ENCODE measurements at places on chromosomes 13 and 19.

DNA sequence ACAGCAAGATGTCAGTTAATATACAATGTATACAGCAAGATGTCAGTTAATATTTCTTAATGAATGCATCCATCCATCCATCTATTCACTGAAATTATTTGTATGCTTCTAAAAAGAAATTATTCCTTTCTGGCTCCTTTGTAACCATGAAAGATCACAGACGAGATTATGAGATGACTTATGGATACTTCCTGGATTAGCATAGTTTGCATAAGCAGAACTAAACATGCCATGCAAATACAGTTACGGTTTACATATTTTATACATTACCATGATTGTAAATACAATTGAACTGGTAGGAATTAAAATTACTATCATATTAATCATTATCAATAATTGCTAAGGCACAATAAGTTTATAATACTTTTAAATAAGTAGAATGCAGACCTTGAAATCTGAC lies 32.7 kb downstream of the NALCN start:
- no peak for DNase-seq

DNA sequence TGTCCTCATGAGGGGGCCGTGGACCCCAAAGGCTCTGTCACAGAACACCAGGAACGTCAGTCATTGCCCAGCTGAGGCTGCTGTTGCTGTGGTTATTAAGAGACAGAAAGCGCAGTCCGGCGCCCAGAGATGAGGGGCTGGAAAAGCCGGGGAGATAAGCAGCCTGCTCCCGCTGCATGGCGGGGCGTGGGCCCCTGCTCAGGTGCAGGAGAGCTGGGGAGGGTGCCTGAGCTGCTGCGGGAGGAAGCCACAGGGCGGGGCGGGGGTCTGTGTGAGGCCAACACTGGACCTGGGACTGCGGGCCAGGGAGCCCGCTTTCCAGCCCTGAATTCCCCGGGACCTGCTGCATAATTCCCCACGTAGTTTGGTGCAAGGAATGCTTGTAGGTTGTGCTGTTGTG lies 11.3 kb downstream of the SOX1 start:
- peak; percentile 71 for DNase-seq

DNA sequence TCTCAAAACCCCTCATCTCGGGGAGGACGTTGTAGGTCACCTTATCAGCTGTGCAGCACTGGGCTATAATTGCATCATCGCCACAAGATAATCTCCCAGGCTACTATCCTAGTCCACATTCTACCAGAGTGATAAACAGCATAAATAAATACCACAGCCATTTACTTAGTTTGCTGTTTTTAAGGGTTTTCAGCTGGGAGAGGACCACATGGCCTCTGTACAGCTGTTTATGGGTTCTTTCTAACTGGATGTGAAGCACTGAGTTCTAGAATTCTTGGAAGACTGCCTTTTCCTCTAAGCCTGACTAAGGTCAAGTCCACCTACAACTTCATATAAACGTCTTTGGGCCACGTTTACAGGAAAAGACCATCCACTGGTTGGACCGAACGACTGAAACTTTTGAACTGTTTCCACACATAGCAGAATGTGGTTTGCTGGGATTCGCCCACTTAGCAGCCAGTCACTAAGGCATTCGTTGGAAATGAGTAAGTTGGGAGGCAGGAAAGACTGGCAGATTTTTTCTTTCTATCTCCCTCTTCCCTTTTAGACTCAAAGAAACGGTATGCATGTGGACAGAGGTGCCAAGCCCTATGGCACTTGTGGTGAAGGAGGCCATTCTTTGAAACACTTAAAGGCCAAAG lies 752.5 kb upstream of the SGCG start:
- no peak for DNase-seq

DNA sequence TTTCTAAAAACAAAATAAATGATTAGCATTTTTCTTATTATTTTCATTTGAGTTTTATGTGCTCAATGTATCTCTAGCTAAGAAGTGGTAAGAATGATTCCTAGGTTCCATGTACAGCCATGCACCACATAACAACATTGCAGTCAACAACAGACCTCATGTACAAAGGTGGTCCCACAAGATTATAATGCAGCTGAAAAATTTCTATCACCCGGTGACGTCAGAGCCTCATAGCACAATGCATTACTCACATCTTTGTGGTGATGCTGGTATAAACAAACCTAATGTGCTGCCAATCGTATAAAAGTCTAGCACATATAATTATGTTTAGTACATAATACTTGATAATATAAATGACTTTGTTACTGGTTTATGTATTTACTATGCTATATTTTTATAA lies 120.5 kb downstream of the SLC7A1 start:
- DNase-seq: no peak

DNA sequence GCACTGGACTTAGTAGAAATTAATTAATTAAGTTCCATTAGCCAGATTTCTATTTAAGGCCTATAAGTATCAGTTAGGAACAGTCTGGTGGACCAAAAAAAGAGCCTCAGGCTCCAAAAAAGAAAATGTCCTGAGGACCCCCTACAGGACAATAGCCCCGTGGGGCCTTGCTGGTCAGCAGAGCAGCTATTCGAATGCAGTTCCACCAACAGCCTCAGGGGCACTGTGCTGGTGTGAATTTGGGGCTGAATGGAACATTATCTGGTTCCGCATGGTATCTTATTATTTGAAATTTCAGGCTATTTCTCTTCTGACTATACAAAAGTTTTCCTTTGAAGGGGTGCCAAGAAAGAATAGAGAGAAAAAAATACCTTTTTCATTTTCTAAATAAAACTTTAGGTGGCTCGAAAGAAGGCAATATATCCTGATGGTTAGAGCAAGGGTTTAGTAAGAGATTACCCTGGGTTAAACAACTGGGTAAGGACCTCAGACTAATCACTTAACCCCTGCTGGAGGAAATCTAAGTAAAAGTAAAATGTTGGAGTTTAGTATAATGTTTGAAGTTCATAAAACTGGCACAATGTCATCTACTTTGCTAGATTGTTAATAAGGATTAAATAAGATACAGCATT lies 147.2 kb downstream of the MIPEP start:
- DNase-seq: peak; percentile 51

DNA sequence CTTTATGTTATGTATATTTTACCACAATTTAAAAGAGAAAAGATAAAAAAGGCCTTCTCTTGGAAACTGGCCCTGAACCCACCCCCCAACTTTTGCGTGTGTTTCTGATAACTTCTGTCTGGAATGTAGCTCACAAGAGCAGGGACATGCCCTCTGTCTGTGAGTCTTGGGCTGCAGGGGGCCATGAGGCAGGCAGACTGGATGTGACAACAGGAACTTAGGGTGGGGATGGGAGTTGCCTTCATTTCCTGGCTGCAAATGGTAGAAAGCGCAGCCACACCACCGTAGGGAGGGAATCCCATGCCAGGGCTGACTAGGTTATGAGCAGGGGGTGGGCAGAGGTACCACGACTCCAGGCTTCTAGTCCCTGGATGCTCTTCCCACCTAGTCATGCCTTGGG lies 21.9 kb downstream of the CILP2 start:
- no peak for DNase-seq

DNA sequence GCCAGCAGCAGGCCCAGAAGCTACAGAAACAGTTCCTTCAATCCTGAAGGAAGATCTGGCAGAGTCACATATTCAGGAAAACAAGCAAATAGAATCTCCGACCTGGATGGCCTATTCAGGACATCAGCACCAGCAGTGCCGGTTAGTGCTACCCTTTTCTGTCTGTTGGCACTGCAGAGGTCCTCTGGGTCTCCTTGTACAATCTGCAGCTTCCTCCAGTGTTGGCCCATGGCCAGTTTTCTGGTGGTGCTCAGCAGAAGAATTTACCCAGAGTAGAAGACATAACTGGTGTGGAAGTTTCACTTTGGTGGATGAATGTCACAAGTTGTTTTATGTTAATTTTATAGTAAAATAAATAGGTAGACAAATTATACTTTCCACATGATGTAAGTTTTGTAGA lies 498.1 kb downstream of the COG6 start:
- no peak for DNase-seq

DNA sequence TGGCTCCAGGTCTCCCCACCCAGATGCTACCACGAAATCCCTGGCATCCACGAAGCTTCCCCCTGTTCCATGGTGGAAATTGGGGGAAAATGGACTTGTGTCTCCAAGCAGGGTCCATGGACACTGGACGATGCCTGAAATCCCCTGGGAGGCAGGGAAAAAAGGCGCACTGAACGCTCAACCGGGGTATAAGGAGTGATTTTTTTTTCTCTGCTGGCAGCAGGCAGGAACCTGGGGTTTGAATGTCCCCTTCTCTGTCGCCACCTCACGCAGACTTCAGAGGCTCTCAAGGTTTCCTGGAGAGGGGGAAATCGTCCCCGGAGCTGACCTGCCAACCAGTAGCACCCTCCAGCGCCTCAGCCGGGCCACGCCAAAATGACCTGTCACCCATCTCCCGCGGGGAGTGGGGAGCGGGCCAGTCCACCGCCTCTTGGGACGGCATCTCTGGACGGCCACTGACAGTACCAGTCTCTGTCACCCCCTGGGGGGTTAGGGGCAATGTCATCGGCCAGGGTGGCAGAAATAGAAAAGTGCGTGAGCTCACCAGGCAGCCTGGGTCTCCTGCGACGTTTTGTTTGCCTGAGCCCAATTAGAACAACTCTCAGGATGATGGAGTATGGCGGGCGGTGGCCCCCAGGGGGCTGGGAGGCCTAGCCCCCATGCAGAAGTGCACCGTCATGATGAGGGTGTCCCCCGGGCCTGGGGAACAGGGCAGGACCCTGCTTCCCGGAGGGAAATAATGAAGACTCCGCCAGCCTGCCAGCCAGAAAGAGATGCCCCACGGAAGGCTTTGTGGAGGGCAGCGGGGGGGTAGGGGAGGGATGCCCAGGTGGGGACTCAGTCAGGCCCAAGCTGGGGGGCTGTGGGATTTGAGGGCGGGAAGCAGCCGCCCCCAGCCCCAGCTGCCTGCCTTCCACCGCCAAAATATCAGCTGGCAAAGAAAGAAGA lies 2.6 kb downstream of the PTPRS start:
- peak; percentile 63 for DNase-seq

DNA sequence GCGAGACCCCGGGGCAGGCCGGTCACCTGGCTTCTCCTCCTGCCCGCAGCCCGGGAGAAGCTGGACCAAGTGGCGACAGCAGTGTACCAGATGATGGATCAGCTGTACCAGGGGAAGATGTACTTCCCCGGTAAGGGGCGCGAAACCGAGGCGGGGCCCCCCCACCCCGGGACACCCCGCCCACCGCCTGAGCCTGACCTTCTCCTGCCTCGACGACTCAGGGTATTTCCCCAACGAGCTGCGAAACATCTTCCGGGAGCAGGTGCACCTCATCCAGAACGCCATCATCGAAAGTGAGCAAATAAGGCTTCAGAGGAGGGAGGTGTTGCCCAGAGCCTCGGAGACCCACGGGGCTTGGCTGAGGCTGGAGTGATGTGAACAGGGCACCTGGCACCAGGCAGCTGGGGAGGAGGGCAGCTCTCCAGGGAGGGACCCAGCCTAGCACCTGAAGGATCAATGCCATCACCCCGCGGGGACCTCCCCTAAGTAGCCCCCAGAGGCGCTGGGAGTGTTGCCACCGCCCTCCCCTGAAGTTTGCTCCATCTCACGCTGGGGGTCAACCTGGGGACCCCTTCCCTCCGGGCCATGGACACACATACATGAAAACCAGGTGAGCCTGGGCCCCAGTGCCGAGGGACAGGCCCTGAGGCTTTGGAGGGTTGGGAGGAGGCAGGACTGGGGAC lies 629 bp downstream of the IZUMO4 start:
- DNase-seq: no peak

GRCh38 chr19:5093948-5094718 lies 125.2 kb downstream of the KDM4B start:
- no peak for DNase-seq

DNA sequence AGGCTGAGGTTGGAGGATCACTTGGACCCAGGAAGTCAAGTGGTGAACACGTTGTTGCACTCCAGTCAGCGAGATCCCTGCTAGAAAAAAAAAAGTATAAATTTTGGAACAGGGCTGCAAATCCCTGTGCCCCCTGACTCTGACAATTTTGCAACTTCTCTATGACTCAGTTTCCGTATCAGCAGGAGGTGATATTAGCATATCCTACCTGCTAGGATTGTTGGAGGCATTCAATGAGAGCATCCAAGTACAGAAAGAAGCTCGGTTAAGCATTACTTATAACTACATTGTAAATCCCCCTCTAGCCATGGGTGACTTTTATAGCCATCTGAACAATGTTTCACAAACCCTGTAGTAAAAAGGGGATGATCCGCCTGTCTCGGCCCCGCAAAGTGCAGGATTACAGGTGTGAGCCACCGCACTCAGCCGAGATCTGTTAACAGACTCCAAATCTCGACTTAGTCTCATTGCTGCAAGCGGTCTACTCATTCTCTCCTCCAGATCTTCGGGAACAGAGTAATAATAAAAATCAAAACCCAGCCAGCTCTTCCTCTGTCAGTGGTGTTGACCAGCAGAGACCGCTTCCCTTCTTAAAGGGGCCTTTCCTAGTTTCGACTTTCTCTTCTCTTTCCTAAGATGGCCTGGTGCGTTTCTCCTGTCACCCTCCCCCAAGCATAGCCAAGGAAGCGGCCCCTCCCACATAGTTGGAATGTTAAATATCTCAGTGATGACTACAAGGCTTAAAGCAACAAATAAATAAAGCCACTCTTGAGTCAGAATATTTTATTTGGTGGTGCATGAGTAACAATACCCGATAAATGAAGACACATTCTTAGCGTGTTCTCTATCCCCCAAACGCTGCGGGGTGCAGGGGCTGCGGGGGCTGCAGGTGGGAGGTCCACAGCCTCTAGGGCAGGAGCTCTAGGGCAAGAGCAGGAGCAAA lies 10.3 kb upstream of the BICRA start:
- peak; percentile 86 for DNase-seq

GRCh38 chr19:45595814-45596213 lies 6.2 kb downstream of the GPR4 start:
- DNase-seq: no peak

GRCh38 chr19:53644061-53644816 lies 12.4 kb downstream of the DPRX start:
- peak; percentile 74 for DNase-seq

- DNase-seq: peak; percentile 80
These were observed 166.2 kb downstream of the ZIC5 start for GRCh38 chr13:99805361-99805760.

DNA sequence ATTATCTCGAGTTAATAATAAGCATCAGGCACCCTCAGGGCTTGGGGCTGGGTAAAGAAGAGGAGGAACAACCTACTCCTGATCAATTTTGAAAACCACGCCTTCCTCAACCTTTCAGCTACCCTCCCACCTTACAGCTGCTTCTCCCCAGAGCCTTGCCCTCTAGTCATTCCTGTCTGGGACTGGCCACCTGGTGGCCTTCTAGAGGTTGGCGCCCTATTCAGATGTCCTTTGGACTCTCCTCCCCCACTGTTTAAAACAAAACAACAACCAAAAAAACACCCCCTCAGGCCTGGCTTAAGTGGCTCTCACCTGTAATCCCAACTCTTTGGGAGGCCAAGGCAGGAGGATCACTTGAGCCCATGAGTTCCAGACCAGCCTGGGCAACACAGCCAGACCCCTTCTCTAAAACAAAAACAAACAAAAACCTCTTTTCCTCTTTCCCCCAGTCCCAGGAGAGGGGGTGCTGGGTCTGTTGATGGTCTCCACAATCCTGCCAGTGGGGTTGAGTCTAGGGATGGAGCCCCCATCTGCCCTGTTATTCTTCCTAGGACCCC lies 62.3 kb downstream of the CCDC70 start:
- peak; percentile 70 for DNase-seq

- DNase-seq: no peak
These were observed 435.3 kb downstream of the KLF12 start for GRCh38 chr13:73698859-73699258.

GRCh38 chr13:97627566-97627965 lies 193.6 kb downstream of the RAP2A start:
- DNase-seq: peak; percentile 30
